Fibroblast of villous mesenchyme (primary cell): ENCODE measurements at places on chromosomes 5 and 9.

- no peak for DNase-seq
These were observed 132.9 kb downstream of the BARX1 start for GRCh38 chr9:93822229-93822628.

DNA sequence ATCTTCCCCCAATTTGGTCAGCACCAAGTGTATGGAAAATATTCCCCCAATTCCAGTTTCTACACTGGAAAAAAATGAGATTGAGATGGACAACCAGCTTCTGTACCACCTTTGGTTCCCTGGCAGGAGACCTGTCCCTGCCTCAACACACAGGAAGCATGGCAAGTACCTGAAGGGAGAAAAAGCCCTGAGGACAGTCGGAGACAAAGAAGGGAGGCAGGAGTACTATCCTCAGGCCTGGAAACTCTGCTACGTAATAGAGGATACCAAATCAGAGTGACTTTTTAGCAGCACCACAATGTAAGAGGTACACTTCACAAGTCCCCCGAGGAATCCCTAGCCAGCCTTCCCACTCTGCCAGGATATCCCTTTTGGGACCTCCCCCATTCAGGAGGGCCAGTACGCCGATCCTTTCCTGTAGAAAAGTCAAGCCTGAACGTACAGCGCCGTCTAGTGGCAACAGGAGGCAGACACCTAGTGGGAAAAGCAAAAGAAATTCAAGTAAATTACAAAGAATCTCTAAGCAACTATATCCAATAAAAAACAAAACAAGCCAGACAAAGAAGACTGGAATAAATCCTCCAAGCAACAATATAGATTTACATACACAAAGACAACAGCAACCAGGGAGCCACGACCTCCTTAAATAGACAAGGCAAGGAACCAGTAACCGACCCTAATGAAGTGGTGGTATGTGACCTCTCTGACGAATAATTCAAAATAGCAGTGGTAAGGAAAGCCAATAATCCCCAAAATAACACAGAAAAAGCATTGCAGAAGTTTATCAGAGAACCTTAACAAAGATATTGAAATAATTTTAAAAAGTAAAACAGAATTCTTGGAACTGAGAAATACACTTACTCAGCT, 63.3 kb upstream of the SLCO6A1 start:
- DNase-seq, result peak; percentile 18

- no peak for DNase-seq
These were observed 38.4 kb downstream of the NSD1 start for GRCh38 chr5:177171961-177172360.

DNA sequence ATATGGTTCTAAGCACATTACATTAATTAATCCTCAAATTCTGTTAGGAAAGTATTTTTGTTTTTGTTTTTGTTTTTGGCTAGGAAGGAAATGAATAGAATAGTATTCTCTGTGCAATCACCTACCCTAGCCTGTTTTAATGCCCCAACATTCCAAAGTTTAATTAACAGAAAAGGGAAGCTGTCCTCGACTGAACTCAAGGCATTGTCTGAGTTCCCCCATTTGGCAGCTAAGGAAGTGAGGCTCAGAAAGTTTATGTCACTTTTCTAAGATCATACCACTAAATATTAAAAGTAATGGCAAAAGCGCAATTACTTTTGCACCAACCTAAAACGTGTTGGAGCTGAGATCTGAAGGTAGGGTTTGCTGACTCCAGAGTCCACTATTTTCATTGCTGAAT, 59.8 kb downstream of the FGF1 start:
- DNase-seq, result no peak

DNA sequence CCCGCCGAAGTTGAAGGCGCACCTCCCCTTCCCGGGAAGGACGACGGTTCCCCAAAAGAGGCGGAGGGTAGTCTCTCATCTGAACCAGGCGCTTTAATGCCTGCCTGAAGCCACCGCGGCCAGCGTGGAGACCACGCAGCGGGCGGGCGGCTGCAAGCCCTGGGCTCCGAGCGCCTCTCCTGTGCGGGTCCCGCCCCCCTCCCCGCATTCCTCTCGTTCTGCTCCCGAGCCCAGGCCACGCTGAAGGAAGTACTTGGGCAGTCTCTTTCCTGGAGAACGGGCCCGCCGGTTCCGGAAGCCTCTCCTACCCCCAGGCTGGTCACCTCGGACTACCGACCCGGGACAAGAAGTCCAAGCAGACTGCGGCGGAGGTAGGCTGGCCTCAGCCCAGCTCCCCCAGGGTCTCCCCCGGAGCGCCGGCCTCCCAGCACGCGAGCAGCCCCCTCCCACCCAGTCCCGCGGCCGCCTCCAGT, 571 bp downstream of the PPIC start:
- DNase-seq, result peak; percentile 49

- peak; percentile 76 for DNase-seq
These were observed 62.8 kb upstream of the CPEB4 start for GRCh38 chr5:173825215-173825865.

DNA sequence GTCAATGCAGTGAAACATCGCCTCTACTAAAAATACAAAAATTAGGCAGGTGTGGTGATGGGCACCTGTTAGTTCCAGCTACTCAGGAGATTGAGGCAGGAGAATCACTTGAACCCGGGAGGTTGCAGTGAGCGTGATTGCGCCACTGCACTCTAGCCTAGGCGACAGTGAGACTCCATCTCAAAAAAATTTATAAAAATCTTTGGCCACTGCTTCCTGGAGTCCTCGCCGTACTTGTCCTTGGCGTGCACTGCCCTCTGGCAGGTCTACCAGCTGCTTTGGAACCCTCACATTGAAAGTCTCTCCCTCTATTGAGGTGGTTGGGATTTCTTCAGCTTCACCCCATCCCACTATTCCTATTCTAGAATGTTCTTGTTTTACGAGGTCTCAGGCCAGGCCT, 25.0 kb downstream of the DYNC2I2 start:
- DNase-seq, result no peak

GRCh38 chr5:131272724-131273123, 8.9 kb downstream of the CDC42SE2 start:
- no peak for DNase-seq

DNA sequence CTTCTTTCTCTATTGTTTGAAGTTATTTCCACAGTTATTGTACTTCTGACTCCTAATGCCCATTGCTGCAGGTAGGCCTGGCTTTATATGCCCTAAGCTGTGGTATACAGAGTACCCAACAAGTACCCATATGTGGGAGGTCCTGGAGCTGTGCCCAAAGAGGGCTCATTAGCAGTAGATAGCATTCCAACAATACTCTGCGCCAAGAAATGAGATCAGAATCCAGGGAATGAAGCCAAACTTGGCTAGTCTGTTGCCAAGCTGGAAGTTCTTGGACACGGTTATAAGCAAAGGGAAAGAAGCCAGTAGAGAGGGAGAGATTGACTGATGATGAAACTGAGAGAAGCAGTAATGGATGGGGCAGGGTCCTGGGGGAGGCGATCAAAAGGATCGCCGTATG, 29.7 kb upstream of the FAM169A start:
- no peak for DNase-seq

- DNase-seq, result no peak
These were observed 64.8 kb upstream of the PLCXD3 start for GRCh38 chr5:41575110-41575779.

- peak; percentile 98 for DNase-seq
These were observed 16.9 kb downstream of the PTCH1 start for GRCh38 chr9:95499847-95500246.

DNA sequence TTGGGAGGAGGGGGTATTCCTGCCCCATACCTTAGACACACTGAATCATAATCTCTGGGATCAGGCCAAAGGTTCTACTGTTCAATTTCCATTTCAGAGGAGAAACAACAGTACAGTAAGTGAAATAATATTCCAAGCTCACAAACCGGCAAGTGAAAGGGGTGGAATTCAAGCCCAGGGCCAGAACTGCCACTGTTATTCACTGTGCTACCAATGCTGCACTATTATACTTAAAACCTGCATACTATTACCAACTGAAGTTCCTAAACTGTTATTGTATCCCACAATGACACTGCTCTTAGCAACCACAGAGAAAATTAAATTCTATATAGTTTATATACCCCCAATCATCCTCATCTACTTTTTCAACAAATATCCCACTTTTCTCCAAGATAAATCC, 24.6 kb downstream of the SSBP2 start:
- no peak for DNase-seq

- no peak for DNase-seq
These were observed 174.3 kb downstream of the PRR16 start for GRCh38 chr5:120638449-120638848.

DNA sequence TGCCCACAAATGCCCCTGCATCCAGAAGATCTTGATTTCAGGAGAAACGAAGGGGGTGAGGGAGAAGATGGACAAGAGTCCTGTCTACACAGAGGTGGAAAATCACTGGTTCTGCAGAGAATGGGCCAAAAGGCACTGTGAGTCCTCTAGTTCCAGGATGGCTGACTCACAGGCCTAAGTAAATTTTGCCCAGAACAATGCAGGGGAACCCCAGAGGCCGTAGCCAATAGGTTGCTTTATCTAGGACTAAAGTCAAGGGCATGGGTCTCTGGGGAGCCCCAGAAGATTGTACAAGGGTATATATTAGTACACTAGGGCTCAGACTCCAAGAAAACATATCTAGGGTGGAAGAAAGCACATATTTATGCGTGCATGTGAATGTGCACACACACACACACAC, 98.0 kb downstream of the SLIT3 start:
- no peak for DNase-seq

- no peak for DNase-seq
These were observed 113.4 kb upstream of the ASTN2 start for GRCh38 chr9:117528225-117528624.

- DNase-seq, result no peak
These were observed 81.5 kb upstream of the CHD1 start for GRCh38 chr5:99010294-99010693.

DNA sequence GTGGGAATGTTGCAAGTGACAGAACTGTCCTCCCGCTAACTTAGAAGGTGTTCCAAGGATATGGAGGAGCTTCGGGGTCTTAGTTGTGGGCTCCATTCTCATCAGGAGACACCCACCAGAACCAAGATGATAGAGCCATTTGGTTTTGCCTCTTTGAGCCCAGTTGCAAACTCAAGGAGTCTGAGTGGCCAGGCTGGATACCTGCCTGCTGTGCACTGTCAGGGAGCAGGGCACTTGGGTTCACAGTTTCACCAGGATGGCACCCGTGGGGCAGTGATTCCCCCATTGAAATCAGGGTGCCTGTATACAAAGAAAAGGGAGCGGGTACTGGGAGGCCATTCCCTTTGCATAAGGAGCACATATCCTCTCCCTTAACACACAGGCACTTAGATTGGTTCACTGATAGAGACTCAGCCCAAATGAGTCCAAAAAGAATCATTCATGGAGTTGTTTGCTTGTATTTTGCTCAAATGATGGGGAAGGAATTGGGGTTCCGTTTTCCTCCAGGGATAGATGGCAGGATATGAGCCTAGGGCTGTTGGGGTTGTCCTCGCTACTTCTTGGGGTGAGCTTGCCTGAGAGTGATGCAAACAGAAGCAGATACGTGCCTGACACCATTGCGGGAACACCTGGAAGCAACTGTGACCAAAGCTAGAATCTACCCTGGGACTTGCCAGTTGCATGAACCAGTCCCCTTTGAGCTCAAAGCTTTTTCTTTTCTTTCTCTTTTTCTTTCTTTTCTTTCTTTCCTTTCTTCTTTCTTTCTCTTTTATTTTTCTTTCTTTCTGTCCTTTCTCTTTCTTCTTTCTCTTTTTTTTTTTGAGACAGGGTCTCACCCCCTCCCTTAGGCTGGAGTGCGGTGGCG, 1.3 kb upstream of the PRR7 start:
- DNase-seq, result no peak

DNA sequence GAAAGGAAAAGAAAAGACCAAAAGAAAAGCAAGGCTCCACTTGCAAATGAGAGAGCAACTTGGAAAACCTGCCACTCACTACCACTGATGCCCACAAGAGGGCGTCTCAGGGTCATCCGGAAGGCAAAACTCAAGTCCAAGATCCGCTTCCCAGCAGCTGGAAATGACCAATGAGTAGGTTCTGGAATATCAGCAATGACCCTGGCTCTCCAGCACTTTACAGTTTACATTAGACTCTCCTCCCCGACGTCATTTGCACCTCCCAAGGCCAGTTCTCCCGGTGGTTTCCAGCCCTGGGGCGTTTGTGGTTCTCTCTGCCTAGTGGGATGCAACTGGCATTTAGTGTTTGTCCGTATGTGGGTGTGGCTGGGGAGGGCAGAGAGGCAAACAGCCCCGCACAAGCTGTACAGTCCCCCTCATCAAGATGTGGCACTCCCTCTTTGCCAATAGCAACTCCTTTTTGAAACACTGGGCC, 193.8 kb upstream of the ZNF618 start:
- peak; percentile 92 for DNase-seq

DNA sequence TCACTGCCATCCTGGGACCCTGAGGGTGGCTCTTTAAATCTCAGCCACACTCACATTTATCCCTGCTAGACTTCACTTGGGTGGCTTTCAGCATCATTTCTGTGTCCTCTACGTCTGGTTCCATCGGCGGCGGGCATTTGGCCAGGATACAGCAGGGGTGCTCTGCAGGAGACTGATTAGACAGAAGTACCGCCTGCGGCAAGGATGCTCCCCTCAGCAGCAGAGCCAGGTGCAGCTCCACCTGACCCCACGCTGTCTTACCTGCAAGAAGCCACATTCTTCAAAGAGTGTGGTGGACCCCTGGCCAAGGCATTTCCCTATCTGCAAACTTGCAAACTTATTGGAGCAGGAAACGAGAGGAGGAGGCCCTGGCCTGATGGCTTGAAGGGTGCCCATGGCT, 309.8 kb upstream of the IRX4 start:
- no peak for DNase-seq

DNA sequence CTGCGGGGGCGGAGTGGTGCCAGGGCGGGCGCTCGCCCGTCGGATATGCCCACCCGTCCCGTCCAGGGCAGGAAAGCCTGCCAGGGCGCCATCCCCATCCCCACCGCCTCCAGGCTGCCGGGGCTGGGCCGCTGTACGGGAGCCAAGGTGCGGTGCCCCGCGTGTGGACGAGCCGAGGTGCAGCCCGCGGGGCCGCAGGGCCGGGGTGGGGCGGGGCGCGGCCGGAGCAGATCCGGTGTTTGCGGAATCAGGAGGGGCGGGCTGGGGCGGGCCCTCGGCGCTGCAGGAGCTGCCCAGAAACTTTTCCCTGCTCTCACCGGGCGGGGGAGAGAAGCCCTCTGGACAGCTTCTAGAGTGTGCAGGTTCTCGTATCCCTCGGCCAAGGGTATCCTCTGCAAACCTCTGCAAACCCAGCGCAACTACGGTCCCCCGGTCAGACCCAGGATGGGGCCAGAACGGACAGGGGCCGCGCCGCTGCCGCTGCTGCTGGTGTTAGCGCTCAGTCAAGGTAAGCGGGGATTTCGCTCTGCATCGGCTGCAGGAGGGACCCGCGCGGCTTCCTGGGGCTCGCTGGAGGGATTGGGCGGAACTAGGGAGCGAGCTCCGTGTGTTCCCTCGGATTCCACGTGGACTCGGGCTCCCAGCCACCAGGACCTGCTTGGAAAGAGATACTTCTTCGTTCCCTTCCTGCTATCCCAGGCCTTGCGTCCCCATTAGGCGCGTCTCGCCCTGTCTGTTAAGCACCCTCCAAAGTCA, at the start of gene ITGA2:
Gene ITGA2 (plus strand): TSS at position 328 of the 756 bp plus-strand sequence. CDS start 117 bp downstream, at position 445.
- DNase-seq, result peak; percentile 70

DNA sequence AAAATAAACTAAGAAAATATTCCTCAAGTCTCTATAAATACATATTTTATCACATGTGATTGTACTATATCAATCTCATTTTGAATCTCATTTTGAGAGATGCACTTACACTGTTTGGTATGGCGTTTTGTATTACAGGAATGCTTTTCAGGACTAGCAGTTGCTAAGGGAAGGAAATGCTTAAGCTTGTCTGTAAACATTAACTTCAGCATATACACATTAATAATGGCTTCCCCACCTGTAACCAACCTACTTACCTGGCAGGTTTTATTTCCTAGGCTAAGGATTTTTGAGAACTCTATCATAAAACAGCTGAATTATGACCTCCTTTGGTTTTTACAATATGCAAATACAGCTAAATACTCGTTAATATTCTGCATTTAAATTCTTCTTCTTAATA, 141.0 kb upstream of the GRHPR start:
- DNase-seq, result no peak
